HS-5 (cell line): ENCODE measurements at places on chromosomes 4 and X.
A peak's percentile ranks its signal among the peaks of the same experiment; 100 is the strongest.

DNA sequence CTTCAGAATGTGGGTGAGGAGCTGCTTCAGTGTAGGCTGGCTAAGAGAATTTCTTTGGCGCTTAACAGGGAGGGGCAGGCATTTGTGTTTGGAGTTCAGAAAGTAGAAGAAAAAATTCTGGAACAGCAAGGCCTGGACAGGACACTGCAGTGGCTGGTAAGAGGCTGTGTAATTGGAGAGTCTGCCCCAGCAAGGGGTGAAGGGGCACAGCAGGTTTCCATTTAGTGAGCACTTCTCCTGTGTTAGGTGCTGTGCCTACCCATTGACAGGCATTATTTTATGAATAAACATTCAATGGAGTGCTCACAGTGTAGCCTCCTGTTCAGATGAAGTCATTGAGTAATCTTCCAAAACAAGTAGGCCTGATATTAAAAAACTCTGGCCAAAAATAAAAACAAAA lies 10.7 kb upstream of the CPE start:
- no peak for DNase-seq

GRCh38 chr4:176883108-176883550 lies 90.4 kb upstream of the VEGFC start:
- DNase-seq, result peak; percentile 18

GRCh38 chr4:16993956-16994840 lies 95.8 kb upstream of the LDB2 start:
- DNase-seq, result no peak

DNA sequence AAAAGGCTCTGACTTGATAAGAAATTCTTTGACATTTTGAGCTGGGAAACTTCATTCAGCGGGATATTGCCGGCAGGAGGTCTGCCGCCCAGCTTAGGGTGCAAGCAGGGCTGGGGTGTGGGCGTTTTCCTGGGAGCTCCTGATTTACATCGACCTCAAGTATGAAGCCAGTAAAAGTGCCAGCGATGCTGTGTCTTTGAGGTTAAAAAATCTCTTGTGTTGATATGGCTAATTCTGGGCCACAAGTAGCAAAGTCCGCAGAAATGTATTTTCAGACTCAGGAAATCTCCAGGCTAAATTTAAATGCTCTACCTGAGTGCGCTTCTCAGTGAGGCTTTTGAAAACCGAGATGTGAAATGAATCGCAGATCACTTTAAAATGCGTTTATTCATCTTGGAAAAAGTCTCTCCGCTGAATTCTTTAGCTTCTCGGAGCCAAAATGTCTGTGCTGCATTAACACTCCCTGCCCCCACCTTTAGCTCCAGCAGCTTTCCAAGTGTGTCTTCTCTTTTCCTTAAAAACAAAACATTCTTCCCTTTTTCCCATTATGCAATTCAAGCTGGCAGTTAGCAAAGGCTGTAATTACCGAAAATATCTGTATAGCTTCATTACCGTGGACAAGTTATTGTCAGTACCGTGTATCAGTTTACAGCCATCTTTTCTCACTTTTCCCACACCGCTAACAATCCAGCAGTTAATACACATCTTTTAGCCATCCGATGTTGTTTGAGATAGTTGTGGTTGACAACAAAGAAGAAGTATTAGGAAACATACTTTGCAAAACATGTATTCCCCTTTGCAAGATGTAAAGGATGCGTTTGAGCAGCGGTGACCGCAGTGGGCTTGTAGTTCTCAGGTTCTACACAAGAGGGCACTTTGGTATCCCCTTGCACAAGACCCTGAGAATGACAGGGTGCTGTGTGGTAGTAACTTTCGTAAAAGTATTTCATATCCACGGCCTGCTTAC lies 136.0 kb upstream of the STX18 start:
- DNase-seq, result no peak

DNA sequence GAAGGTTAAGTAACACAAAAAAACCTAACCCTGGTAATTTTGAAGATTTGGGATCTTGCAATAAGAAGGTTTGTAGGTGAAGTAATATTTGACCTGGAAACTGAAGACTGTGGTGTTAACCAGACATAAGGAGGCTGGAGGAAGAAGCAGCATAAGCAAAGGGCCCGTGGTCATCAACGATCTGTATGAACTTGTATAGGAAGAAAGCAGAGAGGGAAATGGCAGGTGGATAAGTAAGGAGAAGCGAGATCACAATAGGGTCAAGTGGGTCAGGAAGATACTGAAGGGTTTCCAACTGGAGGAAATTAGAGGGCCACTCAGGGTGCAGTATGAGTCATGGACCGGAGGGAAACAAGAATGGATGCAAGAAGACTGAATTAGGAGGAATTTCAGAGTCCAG lies 103.8 kb upstream of the SORBS2 start:
- no peak for DNase-seq

GRCh38 chrX:78513971-78514738 lies 145.0 kb downstream of the RTL3 start:
- no peak for DNase-seq

DNA sequence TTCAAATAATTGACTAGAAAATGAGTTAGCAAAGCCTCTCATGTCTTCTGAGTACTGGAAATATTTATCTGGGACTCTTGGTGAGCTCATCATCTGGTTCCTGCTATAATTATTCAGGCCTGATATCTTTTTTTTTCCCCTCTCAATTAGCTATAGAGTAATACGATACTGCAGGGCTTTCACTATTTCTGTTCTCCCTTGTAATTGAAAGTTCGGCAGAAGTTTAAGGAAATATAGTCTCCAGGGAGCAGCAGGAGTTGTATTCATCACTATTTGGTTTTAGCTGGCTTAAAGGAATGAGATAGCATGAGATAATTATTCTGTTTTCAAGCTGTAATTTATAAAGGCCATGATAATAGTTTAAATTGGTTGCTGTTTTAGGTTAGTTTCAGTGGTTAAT lies 378.6 kb upstream of the EPHA5 start:
- no peak for DNase-seq

DNA sequence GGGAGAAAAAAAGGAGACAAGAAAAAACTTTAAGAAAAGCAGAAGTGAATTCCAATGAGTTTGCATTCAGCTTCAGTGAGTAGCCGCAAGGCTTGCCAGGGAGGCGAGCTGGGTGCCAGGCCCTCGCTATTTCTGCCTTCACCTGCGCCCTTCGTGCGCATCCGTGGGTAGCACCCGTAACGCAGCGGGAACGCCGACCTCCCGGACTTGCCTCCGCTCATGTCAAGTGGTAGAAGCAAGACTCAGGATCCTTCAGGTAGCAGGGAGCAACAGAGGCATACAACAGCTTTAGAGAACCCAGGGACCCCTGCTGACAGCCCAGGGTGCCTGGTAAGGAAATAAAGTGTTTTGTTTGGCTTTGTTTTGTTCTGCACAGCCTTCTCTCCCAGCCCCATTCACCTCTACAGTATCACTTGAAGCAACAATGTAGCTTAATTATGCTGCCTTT lies 140.0 kb upstream of the BCOR start:
- DNase-seq, result no peak
